ENCODE measurements at places on chromosomes 7 and 10.

GRCh38 chr7:101386558-101387231 is 24.0 kb downstream of the COL26A1 start:
- no peak for DNase-seq

DNA sequence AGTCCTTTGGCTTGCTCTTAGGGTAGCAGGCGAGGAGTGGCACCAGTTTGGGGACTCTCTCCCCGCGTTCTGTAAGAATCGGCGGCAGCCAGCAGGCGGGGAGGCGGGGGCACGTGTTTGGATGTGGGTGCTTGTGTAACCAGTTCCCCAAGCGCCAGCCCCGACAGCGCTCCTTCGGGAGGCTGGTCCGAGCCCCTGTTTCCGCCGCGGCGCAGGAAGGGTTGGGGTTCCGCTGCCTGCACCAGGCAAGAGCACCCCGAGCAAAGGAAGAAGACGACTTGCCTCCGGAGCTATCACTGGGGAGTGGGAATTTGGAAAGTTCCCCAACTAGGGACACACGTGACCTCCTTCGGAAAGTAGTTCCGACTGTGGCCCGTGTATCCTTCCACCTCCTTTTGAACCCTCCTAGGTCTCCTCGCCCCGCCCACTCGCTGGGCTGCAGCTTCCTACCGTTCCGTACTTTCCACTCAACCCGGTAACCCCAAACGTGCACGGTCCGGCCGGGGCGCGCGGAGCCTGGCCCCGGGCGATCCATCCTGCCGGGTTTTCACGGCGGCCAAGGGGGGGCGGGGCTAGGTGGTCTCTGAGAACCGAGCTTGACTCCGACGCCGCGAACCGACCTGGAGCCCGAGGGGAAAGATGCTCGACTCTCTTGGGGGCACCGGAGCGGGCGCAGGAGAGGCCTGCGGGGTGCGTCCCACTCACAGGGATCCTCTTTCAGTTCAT is 1.2 kb downstream of the KLLN start:
- peak; percentile 87 for DNase-seq

- DNase-seq = no peak
These were observed 249.3 kb upstream of the GRB10 start for GRCh38 chr7:51031791-51032515.

DNA sequence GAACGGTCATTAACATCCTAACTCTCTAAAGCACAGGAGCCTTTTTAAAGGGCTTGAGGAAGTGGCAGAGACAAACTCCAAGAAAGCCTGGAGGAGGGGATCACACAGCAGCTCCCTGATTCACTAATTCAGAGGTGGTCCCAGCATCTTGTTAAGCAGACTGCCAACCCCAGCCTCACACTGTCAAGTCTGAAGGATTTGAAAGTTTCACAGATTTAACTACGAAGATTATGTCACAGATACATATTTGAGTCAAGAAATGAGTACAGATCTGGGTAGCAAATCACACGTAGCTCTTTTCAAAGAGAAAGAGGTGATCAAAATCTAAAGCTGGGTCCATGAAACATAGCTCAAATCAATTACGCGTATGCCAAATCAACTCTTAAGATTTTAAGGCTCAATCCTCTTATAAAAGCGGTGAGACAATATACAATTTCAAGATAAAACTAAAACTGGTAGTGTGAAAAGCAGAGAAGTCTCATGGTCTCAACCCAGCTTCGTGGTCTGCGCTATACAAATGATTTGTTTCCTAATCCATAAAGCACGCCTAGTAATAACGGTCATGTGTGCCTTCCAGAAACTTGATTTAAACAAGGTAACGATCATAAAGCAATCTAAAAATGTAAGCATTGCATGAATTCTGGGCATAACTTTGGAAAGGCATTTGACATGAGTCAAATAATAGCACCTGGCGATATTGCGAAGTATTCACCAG is 229.9 kb upstream of the MKLN1 start:
- DNase-seq = no peak

DNA sequence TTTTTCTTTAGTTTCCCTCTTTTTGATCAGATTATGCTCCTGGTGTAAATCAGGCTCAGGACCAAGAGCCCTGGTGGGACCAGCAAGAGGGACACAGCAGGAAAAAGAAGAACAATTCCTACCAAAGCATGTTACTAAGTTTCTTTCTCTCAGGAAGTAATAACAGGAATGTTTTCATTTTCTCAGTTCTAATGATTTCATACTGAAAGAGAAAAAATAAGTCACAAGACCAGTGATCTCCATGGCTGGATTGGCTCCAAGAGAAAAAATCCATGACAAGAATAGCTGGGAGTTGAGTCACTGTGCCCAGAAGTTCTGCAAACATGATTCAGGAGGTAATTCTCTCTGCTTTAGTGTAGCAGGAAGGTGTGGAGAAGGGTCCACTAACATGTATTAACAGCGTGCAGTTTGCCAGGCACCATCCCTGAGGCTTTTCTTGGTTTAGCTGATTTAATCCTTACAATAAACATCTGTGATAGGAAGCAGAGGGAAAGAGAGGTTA is 23.8 kb upstream of the IFIT2 start:
- no peak for DNase-seq

DNA sequence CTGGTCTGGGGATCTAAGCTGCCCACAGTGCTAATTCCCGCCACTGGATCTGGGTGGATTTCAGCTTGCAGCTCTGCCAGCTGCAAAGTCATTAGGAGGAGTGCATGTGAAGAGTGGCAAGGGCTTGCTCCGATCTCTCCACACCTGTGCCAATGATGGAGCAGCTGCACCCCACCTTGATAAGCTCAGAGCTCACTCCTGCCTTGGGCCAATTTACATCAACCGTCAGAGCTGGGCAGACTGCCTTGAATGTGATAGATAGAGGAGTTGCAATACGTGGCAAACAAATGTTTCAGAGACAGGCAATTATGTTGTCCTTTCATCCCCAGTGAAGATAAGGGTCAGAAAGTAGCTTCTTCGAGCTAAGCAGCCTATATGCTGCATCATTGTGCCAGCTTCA is 379.9 kb downstream of the SH2D4B start:
- DNase-seq = no peak

DNA sequence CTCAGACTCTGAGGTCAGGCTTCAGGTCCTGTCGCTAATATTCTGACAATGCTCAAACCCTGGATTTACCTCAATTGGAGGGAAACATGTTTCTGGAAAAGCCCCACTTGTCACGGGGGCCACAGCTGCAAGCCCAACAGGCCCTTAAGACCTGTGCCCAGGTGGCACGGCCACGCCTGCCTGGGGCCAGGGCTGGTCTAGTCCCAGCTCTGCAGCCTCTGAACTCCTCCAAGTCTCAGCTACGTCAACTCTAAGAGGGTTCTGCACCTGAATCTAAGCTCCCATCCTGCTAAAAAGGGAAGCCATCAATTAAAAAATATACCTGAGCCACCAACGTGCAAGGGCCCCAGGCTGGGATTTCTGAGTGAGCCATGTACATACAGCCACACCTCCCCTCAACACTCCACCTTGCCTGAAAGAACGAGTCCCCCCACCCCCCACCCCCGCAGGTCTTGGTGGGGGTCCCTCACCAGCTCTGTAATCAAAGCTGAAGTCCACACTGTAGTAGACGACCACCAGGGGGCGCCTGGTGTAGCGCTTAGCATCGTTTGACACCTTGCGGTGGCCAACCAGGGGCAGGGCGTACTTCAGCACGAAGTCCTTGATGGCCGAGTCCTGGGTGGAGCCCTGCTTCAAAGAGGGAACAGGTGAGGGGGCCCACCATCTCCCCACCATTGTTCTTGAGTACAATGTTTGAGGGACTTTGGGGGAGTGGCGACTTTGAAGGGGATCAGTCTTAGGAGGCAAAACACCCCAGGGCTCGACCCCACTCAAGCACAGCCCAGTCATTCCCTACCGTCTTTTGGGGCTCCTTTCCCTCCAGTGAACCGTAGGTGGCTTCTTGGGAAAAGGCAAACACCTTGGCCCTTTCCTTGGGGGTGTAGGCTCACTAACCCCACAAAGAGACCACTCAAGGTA is 22.6 kb downstream of the PDIA4 start:
- peak; percentile 70 for DNase-seq

DNA sequence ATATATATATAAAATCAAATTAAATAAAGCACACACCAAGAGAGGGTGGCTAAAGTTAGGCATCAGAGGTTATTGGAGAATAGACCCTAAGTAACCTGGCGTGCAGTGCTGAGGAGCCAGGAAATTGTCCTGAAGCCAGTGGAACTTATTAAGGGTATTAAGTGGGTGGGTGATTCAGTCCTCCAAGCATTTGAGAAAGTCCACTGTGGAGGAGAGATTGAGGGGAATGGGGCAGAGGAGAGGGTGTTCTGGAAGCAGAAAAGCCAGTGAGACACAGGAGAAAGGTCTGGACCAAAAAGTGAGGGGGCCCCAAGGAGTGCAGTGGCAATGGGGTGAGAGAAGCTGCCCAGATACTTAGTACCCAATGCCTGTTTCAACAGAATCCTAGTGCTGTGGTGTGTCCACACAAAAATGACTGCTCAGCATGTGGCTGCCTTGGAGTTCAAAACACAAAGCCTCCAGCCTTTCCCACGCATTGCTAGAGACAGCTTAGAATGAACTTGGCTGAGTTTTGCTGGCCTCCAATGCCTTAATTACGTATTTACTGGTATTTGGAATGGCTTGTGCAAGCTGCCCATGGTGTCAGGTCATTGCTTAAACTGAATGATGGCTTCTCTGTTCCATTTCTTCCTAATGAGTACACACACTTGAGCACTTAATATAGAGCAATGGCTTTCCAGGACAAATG is 44.9 kb upstream of the CHST15 start:
- DNase-seq = no peak

DNA sequence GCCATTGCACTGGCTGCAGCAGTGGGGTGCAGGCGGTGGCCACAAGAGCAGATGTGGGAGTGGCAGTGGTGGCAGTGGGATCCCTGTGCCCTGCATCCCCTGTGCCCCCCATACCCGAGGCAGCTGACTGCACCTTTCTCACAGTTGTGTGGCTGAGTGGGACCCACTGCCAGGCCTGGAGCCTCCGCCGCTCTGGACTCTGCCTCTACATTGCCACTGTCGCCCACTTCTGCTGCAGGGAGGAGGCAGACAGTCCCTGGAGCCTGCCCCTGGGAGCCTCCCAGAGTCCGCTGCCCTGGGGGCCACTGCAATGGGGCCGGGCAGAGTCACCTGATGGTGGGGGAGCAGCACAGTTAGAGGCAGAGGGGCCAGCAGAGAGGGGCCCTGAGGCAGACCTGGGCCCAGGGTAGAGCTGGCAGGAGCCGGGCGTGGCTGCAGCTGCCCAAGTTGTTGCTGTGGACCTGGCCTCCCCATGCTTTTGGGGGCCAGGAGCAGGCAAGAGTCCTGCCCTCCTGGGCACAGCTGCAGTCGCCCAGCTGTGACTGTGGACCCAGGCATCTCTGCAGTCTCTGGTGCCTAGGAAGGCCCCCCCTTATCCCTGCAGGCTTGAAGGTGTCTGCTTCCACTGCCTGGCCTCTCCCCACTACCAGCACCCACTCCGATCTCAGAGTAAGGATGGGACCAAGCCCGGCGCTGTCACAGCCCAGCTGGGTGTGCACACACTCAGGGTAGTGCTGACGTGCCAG is 22.2 kb downstream of the FAM241B start:
- DNase-seq = no peak

GRCh38 chr10:118698421-118698820 is 56.3 kb downstream of the CACUL1 start:
- DNase-seq = peak; percentile 70

GRCh38 chr7:2941216-2941859 is 97.2 kb upstream of the GNA12 start:
- no peak for DNase-seq

DNA sequence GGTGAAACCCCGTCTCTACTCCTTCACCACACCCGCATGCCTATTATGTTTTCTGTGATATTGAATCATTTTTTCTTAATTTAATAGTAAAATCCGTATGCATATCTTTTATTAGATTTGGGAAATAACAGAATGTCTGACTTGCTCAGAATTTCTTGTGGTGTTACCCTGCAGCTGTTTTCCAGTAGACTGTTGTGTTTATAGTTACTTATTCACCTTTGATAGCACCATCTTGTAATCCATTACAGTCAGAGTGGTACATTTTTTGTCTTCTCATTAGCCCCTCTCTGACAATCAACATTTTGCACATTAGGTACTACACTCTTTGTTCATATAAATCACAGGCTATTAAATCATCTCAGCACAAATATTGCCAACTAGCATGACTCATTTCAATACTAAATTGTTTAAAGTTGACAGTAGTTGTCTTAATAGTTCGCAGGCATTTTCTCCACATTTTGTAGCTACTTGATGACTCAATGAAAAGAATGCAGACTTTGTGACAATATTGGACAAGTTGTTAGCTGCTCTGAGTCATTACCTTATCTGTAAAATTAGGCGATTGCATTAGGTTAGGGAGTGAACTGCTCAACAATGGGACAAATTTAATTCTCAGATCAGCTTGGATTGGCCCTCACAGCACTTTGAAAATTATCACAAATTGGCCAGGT is 17.8 kb upstream of the SLC16A12 start:
- no peak for DNase-seq

DNA sequence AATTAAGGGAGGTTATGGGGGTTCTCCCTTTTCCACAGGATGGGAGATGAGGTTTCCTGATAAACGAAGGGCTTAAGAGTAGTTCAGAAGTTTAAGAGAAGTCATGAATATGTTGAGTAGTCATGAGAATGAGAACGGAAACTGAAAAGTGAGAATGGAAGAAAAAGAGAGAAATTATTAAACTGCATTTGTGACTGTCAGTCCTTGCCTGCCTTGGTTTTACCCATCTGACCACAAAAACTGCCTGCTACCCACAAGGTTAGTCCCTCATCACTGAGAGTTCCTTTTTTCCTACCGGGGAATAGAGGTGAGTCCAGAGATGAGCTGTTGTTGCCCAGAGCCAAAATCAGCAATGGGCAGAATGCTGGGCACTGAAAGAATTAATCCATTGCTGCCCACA is 174.1 kb upstream of the BET1 start:
- no peak for DNase-seq

DNA sequence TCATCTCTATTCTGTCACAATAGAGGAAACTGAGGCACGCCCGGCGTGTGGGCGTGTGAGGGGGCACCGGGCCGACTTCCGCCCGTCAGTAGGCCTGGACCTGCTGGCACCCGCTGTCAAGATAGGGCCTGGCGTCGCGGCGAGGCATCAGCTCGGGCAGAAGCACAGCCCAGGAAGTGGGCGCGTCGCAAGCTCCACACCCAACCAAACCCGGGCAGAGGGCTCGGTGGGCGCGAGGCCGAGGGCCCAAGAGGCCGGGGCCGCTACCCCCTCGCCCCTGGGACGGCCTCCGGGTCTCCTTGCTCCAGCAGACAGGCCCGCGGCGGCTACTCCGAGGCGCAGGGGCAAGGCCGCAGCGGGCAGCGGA is 91.2 kb downstream of the SPAG6 start:
- DNase-seq = peak; percentile 28

GRCh38 chr10:60495338-60496055 is 105.8 kb upstream of the ANK3 start:
- no peak for DNase-seq

DNA sequence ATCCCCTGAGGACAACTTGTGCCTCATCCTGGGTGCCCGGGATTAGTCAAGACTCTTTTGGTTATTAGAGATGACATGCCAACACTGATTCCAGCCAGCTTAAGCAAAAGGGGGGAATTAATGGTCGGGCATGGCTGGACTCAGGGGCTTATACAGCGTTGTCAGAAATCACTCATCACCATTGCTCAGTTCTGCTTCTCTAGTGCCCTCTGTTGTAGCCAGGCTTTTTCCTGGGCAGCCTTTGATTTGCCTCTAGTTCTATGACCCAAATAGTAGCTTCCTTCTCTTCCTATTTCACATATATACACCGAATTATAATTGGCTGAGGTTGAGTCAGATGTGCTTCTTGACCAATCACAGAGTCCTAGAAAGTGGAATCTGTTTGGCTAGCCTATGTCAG is 192.0 kb upstream of the HABP2 start:
- DNase-seq = no peak

Measured in activated T-helper 1 cell treated with Interleukin-2 at 50 U/mL for 16 hours (primary cell).